ENCODE measurements at places on chromosomes 3 and 15.

DNA sequence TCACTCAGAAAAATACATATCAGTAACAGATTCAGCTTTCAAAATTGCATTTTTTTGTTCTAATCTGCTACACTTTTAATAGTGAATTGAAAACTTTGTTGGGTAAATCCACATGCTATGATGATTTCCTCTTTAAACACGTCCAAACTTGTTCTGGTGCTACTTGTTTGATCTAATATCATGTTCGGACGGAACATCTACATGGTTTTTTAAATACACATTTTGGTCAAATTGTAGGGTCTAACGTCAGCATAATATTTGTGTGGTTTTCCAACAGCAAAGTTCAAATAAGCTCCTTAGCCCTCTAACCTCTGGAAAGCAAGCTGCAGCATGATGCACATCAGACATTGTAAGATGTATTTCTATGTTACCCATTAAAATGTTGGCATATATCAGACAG is 98.5 kb upstream of the OSTN start:
- no peak for DNase-seq

GRCh38 chr3:149727656-149728055 is 24.6 kb downstream of the COMMD2 start:
- DNase-seq: no peak

DNA sequence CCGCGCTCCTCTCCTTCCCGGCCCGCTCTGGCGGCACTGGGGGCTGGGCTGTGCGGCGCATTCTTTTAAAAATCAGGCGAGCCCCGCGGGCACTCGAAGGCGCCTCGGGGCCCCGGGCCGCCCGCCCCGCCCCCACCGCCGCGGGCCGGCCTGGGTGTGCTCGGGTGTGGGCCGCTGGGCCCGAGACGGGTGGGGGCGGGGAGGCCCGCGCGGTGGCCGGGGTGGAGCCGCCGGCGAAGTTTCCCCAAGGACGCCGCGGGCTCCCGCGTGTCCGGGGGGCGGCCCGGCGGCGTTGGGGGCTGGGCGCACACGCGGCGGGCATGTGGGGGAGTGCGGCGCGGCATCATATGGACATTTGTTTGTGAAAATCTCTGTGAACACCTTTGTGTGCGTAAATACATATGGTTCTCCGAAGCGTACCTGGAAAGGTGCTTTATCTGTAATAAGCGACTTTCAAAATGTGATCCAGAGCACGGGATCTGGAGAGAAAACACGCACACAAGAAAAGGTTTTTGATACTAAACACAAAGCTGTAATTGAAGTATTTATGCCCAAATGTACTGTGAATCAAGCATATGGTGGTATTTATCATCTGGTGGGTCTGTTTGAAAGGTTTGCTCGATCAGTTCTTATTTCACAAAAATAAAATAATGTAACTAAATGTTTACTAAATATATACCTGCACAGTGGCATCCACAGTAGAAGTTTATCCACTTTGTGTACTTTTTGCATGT is 612 bp upstream of the TBL1XR1 start:
- DNase-seq: peak; percentile 96

- no peak for DNase-seq
Measured at GRCh38 chr3:8712045-8712907, 21.3 kb upstream of the CAV3 start.

DNA sequence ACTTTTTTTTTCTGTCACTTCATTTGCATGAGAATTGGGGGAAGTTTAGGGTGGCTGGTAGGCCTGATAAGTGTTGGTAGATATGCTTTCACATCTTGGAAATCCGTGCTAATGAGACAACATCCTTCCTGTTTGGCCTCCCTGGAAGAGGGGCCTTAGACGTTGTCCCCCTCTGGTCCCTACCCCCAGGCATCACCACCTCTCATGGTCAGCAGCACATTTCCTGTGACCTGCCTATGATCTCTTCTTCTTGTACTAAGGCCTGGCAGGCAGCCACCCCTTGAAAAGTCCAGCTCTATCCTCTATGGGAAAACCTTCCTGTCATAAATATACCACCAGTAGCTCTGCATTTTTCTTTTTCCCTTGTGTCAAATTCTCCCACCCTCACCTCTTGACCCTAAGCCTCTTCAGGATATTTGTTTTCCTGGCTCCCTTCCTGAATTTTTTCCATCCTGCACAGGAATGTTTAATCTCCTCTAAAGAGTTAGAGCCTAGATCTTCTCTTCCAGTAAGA is 107.8 kb downstream of the SNRK start:
- no peak for DNase-seq

- DNase-seq: no peak
Measured at GRCh38 chr3:79038057-79038456, 729.7 kb downstream of the ROBO1 start.

GRCh38 chr3:46368569-46368968 is 2.2 kb upstream of the CCR5 start:
- DNase-seq: peak; percentile 8

DNA sequence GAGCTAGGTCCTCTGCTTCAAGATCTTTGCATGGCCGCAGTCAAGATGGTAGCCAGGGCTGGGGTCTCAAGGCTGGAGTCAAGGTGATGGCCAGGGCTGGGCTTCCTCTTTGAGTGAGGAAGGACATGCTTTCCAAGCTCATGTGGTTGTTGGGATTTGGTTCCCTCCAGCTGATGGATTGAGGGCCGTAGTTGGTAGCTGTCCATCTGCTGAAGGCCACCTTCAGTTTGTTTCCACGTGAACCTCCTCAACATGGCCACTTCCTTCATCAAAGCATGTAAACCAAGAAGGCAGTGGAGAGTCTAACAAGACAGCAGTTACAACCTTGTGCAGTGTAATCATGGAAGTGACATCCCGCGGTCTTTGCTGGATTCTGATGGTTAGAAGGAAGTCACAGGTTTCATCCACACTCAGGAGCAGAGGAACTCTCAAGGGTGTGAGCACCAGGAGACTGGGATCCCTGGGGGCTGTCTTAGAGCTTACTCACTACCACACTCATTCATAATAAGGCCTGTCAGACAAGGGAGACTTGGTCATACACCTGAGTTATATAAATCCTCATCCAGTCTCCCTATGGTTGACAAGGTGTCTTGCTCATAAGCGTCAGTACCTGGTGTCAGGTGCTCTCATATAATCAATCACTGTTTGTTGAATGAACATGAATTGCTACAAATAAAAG is 42.1 kb downstream of the ABHD5 start:
- no peak for DNase-seq

- no peak for DNase-seq
Measured at GRCh38 chr3:14948609-14949038, 1.2 kb downstream of the NR2C2 start.

- DNase-seq: no peak
Measured at GRCh38 chr3:10438902-10439610, 66.3 kb downstream of the ATP2B2 start.

DNA sequence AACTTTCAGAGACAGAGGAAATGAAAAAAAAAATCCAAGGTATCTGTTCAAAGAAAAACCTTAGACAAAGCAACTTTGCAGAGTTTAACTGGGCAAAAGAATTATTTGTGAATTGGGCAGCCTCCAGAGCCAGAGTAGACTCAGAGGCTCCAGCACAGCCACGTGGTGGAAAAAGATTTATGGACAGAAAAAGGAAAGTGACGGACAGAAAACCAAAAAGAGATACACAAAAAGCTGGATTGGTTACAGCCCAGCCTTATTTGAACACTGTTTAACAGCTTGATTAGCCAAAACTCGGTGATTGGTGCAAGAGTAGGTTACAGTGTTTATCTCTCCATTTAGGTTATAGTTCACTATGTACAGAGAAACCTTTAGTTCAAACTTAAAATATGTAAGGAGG is 23.7 kb upstream of the GPD1L start:
- DNase-seq: no peak

DNA sequence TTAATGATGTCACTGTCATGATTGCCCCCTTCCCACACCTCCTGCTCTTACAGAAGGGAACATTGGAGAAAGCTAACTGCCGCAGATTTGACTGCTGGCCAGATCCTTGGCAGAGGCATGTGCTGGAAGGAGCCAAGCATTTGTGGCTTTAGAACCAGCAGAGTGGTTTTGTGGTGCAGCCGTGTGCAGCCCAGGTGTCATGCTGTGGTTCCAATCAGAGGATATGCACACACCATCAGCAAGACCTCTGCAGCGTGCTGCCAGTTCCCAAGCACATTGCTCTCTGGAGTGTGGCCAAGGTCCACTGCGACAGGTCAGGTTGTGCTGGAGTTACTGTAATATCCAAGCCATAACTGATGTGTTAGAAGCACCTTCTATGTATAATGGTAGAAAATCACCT is 61.6 kb downstream of the OTOL1 start:
- DNase-seq: no peak

DNA sequence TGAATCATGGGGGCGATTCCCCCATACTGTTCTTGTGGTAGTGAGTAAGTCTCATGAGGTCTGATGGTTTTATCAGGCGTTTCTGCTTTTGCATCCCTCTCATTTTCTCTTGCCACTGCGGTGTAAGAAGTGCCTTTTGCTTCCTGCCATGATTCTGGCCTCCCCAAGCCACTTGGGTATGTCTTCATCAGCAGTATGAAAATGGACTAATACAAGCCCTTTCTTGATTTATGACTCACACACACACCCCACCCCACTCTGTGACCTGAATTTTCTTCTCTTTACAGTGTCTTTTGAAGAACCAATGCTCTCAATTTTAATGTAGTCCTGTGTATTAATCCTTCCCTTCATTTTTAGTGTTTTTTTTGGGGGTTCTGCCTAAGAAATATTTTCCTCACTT is 244.8 kb downstream of the PLCL2 start:
- DNase-seq: no peak

GRCh38 chr15:27398631-27399161 is 427.7 kb downstream of the GABRG3 start:
- DNase-seq: no peak

GRCh38 chr3:53902067-53902466 is 10.4 kb upstream of the SELENOK start:
- no peak for DNase-seq

DNA sequence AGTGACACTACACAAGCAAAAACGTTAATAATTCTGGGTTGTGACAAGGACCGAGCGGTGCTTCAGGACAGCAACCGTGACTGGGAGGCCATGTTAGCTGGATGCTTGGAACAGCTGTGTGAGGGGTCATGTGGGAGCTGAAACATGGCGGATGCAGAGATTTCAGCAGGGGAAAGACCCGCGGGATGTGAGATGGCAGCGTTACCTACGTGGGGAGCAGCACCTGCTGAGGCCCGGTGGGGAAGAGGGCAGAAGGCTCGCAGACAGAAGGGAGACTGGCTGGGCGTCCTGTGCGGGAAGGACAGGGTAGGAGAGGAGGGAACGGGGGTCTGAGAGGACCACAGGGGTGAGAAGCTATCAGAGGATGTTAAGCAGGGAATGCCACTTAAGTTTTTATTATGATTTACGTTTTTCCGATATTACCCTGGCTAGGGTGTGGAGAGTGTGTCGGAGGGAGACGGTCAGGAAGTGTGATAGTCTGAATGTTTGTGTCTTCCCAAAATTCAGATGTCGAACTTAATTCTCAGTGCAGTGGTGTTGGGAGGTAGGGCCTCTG is 228.8 kb upstream of the LYSMD4 start:
- DNase-seq: no peak

- DNase-seq: peak; percentile 14
Measured at GRCh38 chr3:72847282-72847681, 963 bp downstream of the SHQ1 start.

- no peak for DNase-seq
Measured at GRCh38 chr15:74368121-74368520, 675 bp upstream of the CYP11A1 start.

- peak; percentile 73 for DNase-seq
Measured at GRCh38 chr3:108818404-108818803, 4.2 kb upstream of the TRAT1 start.

DNA sequence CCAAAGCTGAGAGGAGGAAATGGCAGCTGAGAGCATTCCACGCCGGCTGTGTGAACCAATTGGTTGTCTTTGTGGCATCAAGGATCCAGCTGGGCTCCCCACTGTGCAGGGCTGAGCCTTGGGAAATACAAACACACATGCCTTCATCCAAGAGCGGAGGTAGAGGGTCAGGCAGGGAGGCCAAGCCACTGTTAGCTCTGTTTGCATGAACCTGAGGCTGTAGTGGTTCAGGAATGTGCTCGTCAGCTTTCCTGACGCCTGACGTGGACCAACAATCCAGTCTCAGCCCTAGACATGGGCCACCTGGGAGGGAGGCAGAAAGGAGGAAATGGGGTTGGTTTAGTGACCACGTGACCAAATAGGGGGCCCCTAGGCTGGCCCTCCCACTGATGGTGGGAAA is 276.9 kb downstream of the TLE3 start:
- no peak for DNase-seq

GRCh38 chr15:36599620-36600433 is 20.4 kb downstream of the CDIN1 start:
- no peak for DNase-seq

- DNase-seq: peak; percentile 89
Measured at GRCh38 chr15:69557707-69558409, 105.2 kb downstream of the RPLP1 start.

- DNase-seq: no peak
Measured at GRCh38 chr3:100120012-100120411, 5.7 kb upstream of the FILIP1L start.

DNA sequence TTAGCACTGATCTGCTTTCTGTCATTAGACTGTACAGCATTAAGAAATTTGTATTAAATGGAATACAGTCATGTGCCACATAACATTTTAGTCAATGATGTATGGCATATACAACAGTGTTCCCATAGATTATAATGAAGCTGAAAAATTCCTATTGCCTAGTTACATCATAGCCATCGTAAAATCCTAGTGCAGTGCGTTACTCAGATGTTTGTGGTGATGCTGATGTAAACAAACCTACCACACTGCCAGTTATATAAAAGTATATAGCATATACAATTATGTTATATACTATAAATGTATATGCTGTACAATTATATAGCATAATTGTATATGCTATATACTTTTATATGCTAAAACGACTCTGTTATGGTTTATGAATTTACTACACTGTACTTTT is 41.7 kb downstream of the APH1B start:
- no peak for DNase-seq

DNA sequence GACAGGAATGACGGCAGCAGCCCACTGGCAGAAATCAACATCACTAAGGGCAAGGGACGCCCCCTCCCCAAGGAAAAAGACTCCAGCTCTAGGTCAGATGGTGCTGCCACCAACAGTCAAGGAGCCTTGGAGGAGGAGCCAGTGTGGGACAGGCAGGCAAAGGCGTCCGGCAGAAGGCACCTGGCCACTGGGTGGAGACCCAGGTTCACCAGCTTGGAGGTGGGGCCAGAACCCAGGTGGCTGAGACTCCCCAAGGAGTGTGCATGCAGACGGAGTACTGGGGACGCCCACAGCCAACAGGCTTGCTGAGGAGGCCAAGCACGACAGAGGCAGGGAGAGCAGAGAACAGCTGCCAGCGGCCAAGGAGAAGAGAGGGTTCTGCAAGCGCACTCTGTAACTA is 35.2 kb downstream of the PTPN23 start:
- DNase-seq: no peak

- no peak for DNase-seq
Measured at GRCh38 chr3:23107221-23107620, 95.9 kb upstream of the UBE2E2 start.
